Caudate nucleus (tissue), 63 donors: ENCODE measurements at places on chromosomes 1 and 21.

- DNase-seq = no peak
These were observed 12.3 kb downstream of the ATG4C start for GRCh38 chr1:62796221-62796620.

- DNase-seq = peak; percentile 43
These were observed 11.4 kb downstream of the SOX13 start for GRCh38 chr1:204084247-204084772.

DNA sequence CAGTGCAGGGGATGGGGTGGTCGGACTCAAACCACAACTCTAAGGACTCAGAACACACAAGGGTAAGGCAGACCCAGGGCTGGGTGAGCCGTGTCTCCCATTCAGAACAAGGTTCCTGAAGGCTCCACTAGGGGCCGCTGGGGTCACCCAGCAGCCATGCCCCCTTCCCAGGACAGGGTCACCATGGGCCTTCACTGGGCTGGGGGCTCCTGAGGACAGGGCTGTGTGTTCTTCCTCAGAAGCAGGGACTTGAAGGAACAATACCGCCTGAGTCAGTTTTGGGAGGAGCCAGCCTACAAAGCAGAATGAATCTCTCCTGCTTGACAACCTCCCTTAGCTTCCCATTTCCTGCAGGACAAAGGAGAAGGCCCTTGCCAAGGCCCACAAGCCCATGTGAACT lies 15.4 kb downstream of the RIMS3 start:
- no peak for DNase-seq

DNA sequence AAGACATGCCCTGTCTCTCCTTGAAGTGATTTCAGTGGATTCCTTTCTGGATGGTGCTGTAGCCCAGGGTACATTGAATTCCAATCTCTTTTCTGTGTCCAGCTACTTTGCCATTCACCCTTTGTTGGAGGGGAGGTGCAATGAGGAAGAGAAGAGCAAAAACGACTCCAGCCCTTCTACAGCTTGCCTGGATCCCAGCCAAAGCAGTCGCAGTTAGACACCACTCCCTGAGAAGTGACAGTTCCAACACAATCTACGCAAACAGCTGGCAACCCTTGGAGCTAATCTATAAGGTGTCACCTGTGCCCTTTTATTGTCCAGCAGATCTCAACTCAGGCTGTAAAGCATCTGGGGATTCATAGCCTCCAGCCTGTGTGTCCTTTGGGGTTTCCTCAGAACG lies 4.6 kb downstream of the CD244 start:
- no peak for DNase-seq

- DNase-seq = no peak
These were observed 73.7 kb downstream of the DHRS3 start for GRCh38 chr1:12544357-12544756.

- no peak for DNase-seq
These were observed 449.2 kb downstream of the CAMTA1 start for GRCh38 chr1:7234471-7234755.
